Pons (tissue), 1 donor: ENCODE measurements at places on chromosomes 4 and X.

GRCh38 chr4:115110191-115111181 is 2.9 kb downstream of the NDST4 start:
- DNase-seq, result no peak

GRCh38 chr4:70629469-70630090 is 1.0 kb downstream of the ENAM start:
- no peak for DNase-seq

- no peak for DNase-seq
Observed at GRCh38 chrX:130285069-130285620, 16.4 kb upstream of the ZNF280C start.

GRCh38 chr4:78057135-78057599 is at the start of gene FRAS1:
FRAS1 (plus strand) TSS chr4:78057323; CDS start chr4:78058010, 687 bp downstream.
- DNase-seq, result no peak
